ENCODE measurements at places on chromosomes 16 and 17. TPM values are rescaled to one million over a fixed set of nuclear protein-coding genes. Genes with fewer than 3 reads are reported as not detected.
A peak's percentile ranks its signal among the peaks of the same experiment; 100 is the strongest.

DNA sequence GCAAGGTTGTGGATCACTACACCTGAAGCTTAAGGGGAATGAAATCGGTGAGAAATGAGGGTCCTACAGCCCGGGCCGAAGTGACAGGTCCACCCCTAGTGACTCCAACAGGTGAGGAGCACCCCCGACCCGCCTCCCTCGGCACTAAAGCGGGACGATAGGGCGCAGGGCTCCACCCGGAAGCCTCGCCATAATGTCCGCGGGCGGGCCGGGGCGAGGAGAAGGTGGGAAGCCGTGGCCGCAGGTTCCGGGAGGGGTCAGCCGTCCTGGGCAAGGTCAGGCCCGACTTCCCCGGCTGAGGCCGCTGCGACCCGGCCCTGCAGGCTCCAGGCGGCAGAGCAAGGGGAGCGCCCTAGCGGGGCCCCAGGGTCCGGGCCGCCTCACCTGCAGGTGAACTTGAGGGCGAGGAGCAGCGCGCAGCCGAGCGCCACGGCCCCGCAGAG, 543 bp downstream of the TXNDC11 start:
- peak overlapping the region; percentile 93 for H3K27ac ChIP-seq
- H3K36me3 ChIP-seq: no peaks in the 10 kb centered on the region
- no peak for DNase-seq

DNA sequence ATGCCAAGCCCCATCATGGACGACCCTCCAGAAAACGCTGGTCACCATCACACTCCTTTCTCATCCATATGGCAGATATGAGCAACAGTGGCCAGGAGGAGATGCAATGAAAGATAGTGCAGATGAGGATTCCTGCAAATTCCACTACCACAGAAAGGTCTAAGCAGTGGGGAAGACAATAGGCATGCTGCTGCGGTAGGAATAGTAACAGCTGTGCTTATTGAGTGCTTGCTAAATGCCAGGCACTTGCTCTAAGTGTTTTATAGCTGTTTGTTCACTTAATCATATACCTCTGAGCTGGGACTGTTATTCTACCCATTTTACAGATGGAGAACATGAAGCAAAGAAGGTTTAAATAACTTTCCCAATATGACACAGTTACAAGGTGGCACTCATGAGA, 46.6 kb upstream of the AKAP1 start:
- H3K4me1 ChIP-seq: peaks cover 42% of the 10 kb centered on the region
- no peaks in the 10 kb centered on the region for H3K27me3 ChIP-seq
- no peak overlapping the region for H3K27ac ChIP-seq
- no peak for DNase-seq
- H3K36me3 ChIP-seq: no peaks in the 10 kb centered on the region

GRCh38 chr17:58531661-58532554, 17.5 kb upstream of the MTMR4 start:
- DNase-seq: no peak
- H3K4me3 ChIP-seq: peak overlapping the region; percentile 80
- H3K27ac ChIP-seq: peak overlapping the region; percentile 75
- peaks cover 8% of the 10 kb centered on the region for H3K4me1 ChIP-seq
- no peaks in the 10 kb centered on the region for H3K27me3 ChIP-seq

- H3K27ac ChIP-seq: peak overlapping the region; percentile 86
- H3K4me1 ChIP-seq: peaks cover 7% of the 10 kb centered on the region
Observed at GRCh38 chr16:30121741-30122571, 1.1 kb downstream of the MAPK3 start.

GRCh38 chr16:88772871-88773811, 11.9 kb downstream of the PIEZO1 start:
- no peak overlapping the region for H3K4me3 ChIP-seq
- no peaks in the 10 kb centered on the region for H3K27me3 ChIP-seq
- no peak for DNase-seq

DNA sequence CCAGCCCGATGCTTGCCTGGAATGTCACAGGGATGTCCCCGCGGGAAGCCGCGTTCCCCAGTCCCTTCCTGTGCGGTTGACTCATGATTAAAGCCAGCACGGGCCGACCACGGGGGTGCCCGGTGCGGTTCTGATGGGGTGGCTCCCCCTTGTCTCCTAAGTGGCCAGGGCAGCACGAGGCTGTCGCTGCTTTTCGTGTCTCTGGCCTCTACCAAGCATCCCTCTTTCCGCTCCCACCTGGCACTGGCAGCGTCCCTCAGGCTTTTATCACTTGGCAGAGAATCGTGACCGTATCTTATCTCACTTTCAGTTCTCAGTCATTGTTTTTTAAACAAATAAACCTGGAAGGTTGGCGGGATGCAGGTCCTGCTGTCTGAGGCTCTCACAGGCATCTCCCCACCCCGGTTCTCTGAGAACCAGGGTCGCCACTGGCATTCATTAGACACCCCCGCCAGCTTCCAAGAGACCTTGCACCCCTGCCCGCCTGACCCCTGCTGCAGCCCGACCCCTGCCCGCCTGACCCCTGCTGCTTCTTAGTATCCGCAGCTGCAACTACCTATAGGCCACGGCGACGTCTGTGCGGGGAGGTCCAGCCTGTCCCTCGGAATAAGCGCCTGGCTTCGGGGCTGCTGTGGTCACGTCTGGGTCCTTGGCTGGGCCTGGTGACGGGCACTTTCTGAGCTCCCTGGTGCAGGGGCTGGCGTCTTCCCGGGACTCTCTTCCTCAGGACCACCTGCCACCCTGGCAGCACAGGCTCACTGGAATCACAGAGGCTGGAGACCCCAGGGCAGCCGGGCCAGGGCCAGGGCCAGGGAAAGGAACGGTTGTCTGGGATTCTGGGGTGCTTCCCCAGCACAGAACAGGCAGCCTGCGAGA, 7.5 kb downstream of the C1QTNF8 start:
- no peak for DNase-seq
- H3K4me3 ChIP-seq: peak overlapping the region; percentile 70
- peaks cover 37% of the 10 kb centered on the region for H3K4me1 ChIP-seq
- H3K36me3 ChIP-seq: no peaks in the 10 kb centered on the region

- peaks cover 7% of the 10 kb centered on the region for H3K4me1 ChIP-seq
- H3K36me3 ChIP-seq: no peaks in the 10 kb centered on the region
- DNase-seq: no peak
- H3K27ac ChIP-seq: peak overlapping the region; percentile 99
- no peaks in the 10 kb centered on the region for H3K27me3 ChIP-seq
- peak overlapping the region; percentile 74 for H3K4me3 ChIP-seq
Observed at GRCh38 chr17:57085448-57086068, 512 bp downstream of the AKAP1 start.

DNA sequence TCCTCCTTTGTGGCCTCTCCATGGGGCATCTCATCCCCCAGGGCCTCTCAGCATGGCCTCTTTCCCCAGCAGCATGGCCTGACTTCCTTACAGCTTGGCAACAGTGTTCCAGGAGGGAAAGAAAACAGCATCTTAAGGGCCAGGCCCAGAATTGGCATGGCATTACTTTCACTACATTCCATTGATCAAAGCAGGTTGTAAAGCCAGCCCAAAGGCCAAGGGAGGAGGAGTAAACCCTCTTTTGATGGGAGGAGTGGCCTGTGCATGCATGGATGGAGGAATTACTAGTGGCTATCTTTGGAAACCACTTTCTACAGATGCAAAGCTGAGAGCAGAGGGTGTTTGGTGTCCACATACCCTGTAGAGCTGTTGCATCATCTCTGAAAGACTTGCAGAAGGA, 149.4 kb downstream of the AIPL1 start:
- H3K27me3 ChIP-seq: no peaks in the 10 kb centered on the region
- DNase-seq: no peak
- H3K4me3 ChIP-seq: no peak overlapping the region
- H3K4me1 ChIP-seq: no peaks in the 10 kb centered on the region
- no peak overlapping the region for H3K27ac ChIP-seq
- no peaks in the 10 kb centered on the region for H3K36me3 ChIP-seq

- no peaks in the 10 kb centered on the region for H3K4me1 ChIP-seq
- no peak overlapping the region for H3K4me3 ChIP-seq
- no peaks in the 10 kb centered on the region for H3K27me3 ChIP-seq
- no peak overlapping the region for H3K27ac ChIP-seq
Observed at GRCh38 chr17:32285306-32285705, 19.7 kb downstream of the RHBDL3 start.

GRCh38 chr16:71672125-71672524, 46.1 kb downstream of the MARVELD3 start:
- H3K4me1 ChIP-seq: no peaks in the 10 kb centered on the region
- DNase-seq: no peak
- H3K4me3 ChIP-seq: no peak overlapping the region
- H3K27ac ChIP-seq: no peak overlapping the region
- peaks cover 32% of the 10 kb centered on the region for H3K36me3 ChIP-seq

DNA sequence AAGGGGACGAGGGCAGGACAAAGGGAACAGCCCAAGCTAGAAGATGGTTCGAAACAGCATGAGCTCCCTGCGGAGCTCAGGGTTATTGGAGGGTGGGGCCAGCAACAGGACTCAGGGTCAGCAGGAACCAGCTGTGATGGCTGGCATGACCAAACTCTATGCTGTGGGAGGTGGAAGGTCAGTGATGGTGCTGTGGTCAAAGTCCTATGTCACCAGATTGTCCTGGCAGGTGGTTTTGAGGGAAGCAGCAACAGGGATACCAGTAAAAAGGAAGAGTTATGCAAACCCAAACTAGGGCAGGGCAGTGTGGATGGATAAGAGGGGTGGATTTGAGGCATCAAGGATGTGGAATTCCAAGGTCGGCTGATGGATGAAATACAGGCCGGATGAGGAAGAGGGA, 32.4 kb downstream of the CACNG4 start:
- DNase-seq: no peak
- no peaks in the 10 kb centered on the region for H3K27me3 ChIP-seq
- no peak overlapping the region for H3K4me3 ChIP-seq
- no peaks in the 10 kb centered on the region for H3K36me3 ChIP-seq
- H3K27ac ChIP-seq: no peak overlapping the region

GRCh38 chr17:82412535-82413520, 5.3 kb upstream of the HEXD start:
- H3K4me3 ChIP-seq: no peak overlapping the region
- H3K27me3 ChIP-seq: no peaks in the 10 kb centered on the region
- peaks cover 4% of the 10 kb centered on the region for H3K4me1 ChIP-seq
- no peak for DNase-seq
- H3K36me3 ChIP-seq: peaks cover 3% of the 10 kb centered on the region
- H3K27ac ChIP-seq: no peak overlapping the region

DNA sequence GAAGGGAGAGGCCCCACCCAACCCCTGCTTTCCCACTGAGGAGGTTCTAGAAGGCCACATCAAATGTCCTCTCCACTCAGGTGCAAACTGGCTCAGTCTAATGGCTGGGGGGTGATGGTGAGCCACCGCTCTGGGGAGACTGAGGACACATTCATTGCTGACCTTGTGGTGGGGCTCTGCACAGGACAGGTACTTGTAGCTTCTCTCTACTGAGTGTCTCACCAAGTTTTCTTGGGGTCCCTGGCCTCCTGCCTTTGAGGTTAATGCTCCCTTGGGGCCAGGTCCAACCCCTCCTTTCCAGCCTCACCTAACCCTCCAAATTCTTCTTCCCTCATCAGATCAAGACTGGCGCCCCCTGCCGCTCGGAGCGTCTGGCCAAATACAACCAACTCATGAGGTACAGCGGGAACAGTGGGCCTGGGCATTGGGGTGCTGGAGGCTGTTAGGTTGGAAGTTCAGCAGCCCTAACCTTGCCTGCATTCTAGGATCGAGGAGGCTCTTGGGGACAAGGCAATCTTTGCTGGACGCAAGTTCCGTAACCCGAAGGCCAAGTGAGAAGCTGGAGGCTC, 5.7 kb downstream of the ENO3 start:
- H3K27ac ChIP-seq: no peak overlapping the region
- peaks cover 21% of the 10 kb centered on the region for H3K36me3 ChIP-seq
- H3K4me3 ChIP-seq: no peak overlapping the region
- no peaks in the 10 kb centered on the region for H3K27me3 ChIP-seq
- no peak for DNase-seq
- peaks cover 15% of the 10 kb centered on the region for H3K4me1 ChIP-seq

- no peak for DNase-seq
- H3K4me1 ChIP-seq: no peaks in the 10 kb centered on the region
- no peaks in the 10 kb centered on the region for H3K27me3 ChIP-seq
- no peak overlapping the region for H3K4me3 ChIP-seq
Observed at GRCh38 chr17:53420035-53420641, 402.6 kb upstream of the KIF2B start.

GRCh38 chr16:57749101-57749692, 13.6 kb downstream of the KATNB1 start:
- no peaks in the 10 kb centered on the region for H3K4me1 ChIP-seq
- peaks cover 24% of the 10 kb centered on the region for H3K36me3 ChIP-seq
- no peak overlapping the region for H3K4me3 ChIP-seq
- H3K27ac ChIP-seq: no peak overlapping the region

The C16orf74 gene
- 1.2 TPM for total RNA-seq

The NKD1 gene
- total RNA-seq: 30.2 TPM

The FSCN2 gene
- 9.2 TPM for total RNA-seq

The KRT33B gene
- not detected for total RNA-seq

The SLC4A1 gene
- 0.56 TPM for total RNA-seq

The CTCF gene
- total RNA-seq: 23.0 TPM

The ZSCAN10 gene
- total RNA-seq: not detected

The CD300H gene
- total RNA-seq: not detected

The RNF43 gene
- under 0.01 TPM for total RNA-seq

The PLA2G10 gene
- not detected for total RNA-seq

The FBXL16 gene
- total RNA-seq: not detected

The CCL17 gene
- not detected for total RNA-seq

The RHBDF1 gene
- 109 TPM for total RNA-seq

All from thoracic aorta (tissue), 2 donors.